CD4-positive, alpha-beta T cell treated with Interleukin-10 for 1 hour (primary cell): ENCODE measurements at places on chromosomes 11 and 22.

- DNase-seq = no peak
Measured at GRCh38 chr22:17955590-17956379, 68.6 kb downstream of the MICAL3 start.

- DNase-seq = no peak
Measured at GRCh38 chr11:109747839-109748238, 325.8 kb downstream of the C11orf87 start.

- no peak for DNase-seq
Measured at GRCh38 chr11:56152333-56152732, 7.8 kb downstream of the OR8K5 start.

GRCh38 chr11:100182350-100182749, 504.7 kb upstream of the ARHGAP42 start:
- no peak for DNase-seq

DNA sequence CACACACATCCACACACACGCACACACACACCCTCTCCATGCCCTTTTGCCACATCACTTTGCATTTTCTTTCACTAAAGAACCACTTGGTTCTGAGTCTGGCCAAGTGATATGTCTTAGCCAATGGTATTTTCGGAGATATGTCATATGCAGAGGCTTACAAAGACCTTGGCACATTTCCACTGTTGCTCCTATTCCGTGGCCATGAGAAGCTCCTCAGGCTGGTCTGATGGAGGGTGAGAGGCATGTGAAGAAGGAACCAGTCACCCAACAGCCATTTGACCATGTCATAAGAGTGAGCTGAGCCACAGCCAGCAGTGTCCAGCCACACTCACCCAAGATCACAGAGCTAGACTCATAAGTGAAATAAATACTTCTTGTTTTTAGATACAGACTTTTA, 212.6 kb upstream of the NAV2 start:
- no peak for DNase-seq

- DNase-seq = no peak
Measured at GRCh38 chr11:102680945-102681344, 24.6 kb downstream of the MMP27 start.

DNA sequence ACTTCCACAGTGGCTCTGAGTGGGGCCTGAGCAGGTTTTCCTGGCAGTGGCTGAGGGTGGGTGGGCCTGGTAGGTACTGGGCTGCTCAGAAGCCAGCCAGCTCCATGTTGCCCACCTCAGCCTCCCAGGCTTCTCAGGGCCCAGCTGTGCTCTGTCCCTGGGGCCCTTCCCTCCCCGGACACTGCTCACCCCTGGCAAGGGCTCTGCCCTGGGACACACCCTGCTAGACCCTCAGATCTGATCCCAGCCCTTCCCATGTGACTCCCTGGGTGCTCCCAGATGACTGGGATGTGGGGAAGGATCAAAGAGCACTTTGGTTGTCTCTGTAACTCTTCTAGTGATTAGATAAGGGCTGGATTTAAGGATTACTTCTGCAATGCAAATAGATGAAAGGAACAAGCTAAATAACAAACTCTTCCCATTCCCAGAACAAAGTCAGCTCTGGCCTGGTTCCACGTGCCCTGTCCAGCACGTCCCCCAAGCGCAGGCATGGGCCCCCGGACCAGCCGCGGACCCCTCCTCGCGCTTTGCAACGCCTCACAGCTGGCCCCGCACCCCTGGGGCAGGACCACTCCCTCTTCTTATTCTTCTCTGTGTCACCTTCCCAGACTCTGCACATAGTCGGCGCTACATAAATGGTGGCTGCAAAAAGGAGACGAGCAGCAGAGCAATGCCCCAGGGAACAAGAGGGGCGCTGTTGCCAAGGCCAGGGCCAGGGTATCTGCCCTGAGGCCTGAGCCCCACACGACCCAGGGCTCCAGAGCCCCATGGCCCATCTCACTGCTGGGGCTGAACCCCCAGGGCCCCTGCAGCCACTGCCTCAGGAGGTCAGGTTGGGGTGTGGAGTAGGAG, 5.7 kb upstream of the KRTAP5-6 start:
- DNase-seq = no peak

DNA sequence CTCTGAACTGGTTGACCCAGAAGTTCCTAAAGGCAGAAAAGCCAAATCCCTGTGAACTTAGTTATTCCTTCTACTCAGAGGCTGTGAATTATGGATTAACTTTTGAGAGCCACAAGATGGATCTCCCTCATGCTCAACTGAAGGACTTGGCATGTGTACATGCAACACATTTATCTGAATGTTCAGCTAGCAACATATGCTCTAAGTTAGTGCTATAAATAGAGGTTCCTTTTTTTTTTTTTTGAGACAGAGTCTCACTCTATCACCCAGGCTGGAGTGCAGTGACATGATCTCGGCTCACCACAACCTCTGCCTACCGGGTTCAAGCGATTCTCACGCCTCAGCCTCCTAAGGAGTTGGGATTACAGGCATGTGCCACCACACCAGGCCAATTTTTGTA, 40.1 kb downstream of the EIF4ENIF1 start:
- DNase-seq = no peak

GRCh38 chr22:46075764-46076531, 74.4 kb upstream of the PPARA start:
- no peak for DNase-seq

DNA sequence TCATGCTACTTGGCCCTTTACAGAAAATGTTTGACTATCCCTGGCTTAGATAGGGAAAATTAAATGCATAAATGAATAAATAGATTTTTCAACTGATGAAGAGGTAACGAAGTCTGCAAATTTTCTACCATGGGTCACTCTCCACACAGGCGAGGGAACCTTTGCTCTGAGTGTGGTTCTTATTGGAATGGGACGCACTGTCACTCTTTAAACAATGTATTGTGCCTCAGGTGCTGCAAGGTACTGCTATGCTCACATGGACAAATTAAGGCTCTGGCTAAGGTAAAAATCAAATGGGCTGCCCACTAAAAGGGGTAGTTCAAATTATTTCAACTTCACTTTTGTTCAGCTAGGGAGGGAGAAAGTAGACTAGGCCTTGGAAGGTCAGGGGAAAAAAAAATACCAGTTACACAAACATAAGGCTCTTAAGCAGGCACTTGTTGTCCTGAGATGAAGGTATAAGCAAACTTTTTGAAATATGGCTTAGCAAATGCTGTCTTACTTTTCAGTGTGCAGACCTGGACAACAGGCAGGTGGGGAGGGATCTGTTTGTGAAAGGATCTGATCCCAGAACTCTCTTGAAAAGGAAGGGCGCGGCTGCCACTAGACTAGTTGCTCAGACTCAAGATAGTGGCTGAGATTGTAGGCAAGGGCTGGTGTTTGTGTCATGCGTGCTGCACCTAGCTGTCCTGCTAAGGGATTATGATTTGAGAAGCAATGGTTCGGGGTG, 99.5 kb downstream of the ADAMTS15 start:
- no peak for DNase-seq

DNA sequence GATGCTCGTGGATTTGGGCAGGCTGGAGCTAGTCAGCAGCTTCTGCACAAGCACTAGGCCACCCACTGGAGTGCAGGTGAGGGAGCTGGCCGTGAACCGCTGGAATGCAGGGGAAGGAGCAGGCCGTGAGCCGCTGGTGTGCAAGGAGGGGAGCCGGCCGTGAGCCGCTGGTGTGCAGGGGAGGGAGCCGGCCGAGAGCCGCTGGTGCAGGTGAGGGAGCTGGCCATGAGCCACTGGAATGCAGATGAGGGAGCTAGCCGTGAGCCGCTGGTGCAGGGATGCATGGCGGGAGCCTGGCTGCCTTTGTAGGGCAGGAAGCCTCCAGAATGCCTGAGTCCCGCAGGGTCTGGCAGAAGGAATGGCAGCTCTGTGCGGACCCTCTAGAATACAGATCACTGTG, 4220.0 kb upstream of the OR11H1 start:
- no peak for DNase-seq

DNA sequence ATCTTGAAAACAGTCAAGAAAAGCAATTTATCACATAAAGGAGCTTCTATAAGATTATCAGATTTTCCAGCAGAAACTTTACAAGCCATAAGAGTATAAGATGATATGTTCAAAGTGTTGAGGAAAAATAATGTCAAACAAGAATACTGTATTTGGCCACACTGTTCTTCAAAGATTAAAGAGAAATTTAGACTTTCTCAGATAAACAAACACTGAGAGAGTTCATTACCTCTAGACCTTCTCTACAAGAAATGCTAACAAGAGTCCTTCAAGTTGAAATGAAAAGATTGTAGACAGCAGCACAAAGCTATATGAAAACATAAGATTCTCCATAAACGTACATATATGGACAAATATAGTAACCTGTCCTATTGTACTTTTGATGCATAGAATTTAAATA, 8.0 kb upstream of the MTMR2 start:
- no peak for DNase-seq

DNA sequence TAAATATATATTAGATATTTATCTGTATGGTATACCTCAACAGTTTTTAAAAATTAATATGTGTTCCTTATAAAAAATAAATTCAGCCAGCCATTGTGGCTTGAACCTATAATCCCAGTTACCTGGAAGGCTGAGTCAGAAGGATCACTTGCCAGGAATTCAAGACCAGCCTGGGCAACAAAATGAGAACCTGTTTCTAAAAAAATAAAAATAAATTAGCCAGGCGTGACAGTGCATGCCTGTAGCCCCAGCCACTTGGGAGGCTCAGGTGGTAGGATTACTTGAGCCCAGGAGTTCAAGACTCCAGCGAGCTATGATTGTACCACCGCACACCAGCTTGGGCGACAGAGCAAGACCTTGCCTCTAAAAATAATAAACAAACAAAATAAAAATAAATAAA, 54.9 kb downstream of the PHF21A start:
- no peak for DNase-seq

DNA sequence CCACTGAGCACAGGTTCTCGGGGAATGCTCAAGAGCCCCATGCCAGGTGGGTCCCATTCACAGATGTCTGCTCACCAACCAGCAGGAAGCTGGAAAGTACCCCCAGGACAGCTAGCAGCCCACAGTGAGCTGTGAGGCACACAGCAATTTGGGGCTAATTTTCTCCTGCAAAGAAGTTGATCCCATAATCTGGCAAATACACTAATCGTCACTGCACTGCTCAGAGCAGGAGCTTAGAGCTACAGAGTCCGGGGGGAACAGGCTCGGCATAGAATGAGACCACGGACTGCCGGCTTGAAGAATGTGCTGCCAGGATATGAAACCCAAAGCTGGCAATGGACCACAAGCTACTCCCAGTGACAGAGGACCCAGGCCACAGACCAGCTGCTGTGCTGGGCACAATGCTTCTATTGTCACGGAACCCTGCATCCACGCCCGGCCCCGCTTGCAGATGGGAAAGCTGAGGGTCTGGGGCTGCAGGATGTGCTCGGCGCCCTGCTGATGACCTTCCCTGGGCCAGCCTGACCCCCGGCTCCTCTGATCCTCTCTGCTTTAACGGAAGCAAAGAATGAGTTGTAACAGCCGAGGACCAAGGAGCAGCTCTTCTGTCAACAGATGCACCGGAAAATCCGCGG, 239.7 kb downstream of the CTTN start:
- DNase-seq = no peak

DNA sequence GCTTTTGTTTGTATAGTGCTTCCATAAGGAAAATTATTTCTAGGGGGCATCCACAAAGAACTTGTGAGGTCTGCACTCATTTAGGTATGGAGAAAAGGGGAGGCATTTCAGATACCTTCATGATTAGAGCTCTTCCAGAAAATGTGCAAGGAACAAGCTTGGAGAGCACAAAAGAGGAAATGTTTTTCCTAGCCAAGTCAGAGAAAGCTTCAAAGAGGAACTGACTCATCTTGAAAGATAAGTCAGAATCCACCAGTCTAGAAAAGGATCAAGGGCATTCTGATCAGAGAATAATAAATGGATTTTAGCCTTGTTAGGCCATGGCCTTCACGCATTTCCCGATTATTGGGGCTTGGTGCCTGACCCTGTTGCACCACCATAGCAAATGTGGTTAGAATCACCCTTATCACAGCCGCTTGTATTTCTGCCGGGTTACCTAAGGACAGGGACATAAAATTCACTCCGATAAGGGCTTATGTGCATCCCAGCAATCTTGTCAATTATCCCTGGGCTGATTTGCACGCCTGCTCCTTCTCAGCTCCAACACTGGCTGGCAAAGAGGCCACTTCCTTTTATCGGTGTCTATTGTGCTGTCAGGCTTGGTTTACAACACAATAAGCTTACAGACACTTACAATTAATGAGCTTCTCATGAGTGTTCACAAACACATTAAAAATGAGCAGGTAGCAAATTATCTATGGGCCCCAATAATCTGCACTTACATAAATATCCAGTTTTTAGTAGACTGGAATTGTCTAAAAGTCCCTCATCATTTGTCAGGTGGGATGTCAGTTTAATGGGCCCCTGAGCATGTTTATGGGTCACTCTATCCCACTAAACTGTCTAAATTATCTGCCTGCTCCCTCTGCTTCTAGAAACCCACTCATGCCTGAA, 613.5 kb downstream of the SOX6 start:
- no peak for DNase-seq

DNA sequence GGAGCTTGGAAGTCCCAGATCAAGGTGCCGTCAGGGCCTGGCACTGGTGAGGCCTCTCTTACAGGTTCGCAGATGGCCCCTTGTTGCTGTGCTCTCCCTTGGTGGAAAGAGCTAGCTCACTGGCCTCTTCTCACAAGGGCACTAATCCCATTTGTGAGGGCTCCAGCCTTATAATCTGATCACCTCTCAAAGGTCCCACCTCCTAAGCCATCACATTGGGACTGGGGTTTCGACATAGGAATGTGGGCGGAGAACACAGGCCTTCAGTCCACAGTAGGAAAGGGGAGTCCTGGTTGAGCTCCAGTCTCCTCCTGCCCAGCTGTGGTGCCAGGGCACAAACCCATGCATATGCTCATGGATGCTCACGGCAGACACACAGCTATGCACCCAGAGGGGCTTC, 14.0 kb upstream of the LRRC32 start:
- DNase-seq = no peak

DNA sequence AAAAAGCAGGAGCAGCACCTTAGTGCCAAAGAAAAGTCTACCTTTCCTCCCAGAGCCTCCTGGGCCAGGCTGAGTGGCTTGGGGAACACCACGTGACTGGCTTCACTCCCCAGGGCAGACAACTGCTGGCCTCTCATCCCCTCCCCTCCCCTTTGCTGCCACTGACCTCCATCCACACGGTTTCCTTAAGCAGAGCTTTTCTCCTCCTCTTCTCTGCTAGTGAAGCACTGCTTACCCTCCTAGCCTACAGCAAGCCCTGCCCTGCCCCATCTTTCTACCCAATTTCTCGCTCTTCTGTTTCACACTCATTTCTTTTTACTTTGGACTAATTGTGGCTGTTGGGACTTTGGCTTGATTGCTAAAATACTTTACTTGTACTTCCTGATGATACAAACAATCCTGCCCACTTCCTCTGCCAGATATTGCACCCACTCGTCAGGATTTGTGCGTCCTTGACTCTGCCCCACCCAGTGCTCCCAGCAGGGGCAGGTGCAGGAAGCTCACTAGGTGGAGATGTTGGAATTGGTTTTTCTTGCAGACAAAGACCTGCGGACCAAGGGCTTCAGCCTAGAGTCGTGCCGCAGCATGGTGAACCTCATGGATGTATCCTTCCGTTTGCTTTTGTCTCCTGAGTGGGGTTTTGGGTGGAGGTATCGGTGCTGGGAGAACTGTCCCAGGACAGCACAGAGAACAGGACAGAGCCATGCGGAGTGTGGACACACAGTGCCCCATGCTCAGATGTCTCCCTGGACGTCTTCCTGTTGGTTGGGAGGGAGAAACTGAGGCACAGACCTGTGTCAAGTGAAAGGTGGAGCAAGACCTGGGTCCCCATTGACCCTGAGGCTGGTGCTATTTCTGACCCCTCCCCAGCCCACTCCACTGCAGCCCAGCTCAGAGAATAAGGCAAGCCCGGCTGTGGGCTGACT, 27.3 kb downstream of the CAPN1 start:
- no peak for DNase-seq

GRCh38 chr11:22785251-22785650, 44.4 kb downstream of the SVIP start:
- DNase-seq = no peak

- DNase-seq = no peak
Measured at GRCh38 chr11:96299155-96299888, 43.7 kb downstream of the MAML2 start.
